Fibroblast of villous mesenchyme (primary cell): ENCODE measurements at places on chromosomes 2 and 18. TPM values are rescaled to one million over a fixed set of nuclear protein-coding genes. Genes with fewer than 3 reads are reported as not detected.

KCNIP3 gene
- total RNA-seq: 1.3 and 2.6 TPM in 2 replicates

RTP5 gene
- not detected in 2 replicates for total RNA-seq

VWA3B gene
- not detected in 2 replicates for total RNA-seq

MC4R gene
- total RNA-seq: not detected in 2 replicates

TUBB8B gene
- 0.32 and 0.43 TPM in 2 replicates for total RNA-seq

SERPINB13 gene
- total RNA-seq: not detected in 2 replicates

TMEM131 gene
- total RNA-seq: 24.5 and 43.6 TPM in 2 replicates

EGR4 gene
- not detected in 2 replicates for total RNA-seq

GRCh38 chr2:46707909-46708308, 207.7 kb downstream of the MCFD2 start:
- no peak for DNase-seq

DNA sequence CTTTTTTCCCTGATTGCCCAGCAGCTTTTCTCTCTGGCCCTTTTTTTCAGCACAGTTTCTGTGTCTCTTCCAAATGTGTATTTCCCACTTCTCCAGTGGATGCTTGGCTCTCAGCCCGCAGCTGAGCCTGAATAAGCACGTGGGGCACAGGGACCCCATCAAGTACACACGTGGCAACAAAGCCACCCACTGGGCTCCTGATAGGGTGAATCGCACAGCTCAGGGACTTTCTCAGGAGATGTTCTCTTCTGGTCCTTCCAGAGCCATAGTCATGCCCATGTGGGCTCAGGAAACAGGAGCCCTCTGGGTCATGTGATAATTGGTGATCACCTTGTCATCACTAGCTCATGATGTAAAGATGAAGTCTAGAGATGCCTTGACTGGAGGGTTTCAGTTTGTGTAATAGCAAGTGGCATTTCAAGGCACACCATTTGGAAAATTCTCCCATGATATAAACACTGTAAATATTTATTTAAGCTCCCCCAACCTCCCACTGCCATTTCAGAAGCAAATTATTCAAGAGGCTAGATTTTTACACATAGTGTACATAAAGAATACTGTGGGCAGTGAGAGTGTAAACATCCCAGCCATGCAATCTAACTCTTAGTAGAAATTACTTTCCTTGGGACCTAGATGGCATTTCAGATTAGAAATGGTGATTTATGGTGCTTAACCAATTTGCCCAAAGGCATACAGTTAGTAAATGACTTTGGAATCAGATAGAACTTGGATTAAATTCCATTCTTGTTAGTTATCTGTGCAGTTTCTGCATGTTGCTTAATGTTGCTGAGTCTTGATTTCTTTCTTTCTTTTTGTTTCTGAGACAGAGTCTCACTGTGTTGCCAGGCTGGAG, 597.5 kb downstream of the SLC4A3 start:
- peak; percentile 88 for DNase-seq

DNA sequence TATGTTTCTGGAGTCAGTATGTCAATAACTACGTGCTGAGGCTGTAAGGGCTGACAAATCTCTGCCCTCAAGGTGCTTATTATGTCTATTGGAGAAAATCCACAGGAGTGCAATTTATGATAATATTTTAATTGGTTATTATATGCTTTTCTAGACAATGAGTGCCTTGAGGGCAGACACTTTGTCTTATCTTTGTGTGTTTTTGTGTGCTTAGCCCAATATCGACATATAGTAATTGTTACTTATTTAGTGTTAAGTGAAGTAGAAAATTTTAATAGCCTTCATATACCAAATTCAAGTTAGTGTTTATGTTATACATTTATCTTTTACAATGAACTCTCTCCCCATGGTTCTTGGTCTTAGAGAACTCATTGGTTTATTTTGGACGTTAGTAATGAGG, 118.9 kb downstream of the WDR7 start:
- no peak for DNase-seq

DNA sequence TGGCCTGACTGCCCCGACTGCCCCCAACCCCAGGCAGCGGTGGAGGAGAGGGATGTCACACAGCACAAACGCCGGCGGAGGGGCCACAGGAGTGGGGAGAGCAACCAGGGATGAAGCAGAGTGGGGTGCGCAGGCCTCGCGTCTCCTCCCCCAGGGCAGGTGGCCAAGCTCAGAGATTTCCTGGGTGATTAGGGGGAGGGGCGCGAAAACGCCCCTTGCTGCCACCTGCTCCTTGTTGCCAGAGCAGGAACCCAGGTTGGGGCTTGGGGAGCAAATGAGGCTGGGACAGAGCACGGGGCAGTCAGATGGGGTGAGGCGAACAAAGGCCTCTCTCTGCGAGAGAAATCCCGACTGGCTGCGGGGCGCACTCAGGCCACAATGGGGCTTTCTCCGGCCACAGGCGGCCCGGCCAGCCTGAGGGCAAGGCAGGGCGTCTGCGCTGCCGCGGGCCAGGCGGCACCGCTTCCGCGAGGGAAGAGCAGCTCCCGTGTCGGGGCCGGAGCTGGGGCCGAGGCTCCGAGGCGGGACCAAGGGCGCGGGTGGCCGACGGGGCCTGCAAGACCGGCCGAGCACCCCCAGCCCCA, 11.5 kb downstream of the TEX44 start:
- DNase-seq: no peak

- no peak for DNase-seq
Observed at GRCh38 chr2:8927510-8928455, 75.7 kb downstream of the MBOAT2 start.

DNA sequence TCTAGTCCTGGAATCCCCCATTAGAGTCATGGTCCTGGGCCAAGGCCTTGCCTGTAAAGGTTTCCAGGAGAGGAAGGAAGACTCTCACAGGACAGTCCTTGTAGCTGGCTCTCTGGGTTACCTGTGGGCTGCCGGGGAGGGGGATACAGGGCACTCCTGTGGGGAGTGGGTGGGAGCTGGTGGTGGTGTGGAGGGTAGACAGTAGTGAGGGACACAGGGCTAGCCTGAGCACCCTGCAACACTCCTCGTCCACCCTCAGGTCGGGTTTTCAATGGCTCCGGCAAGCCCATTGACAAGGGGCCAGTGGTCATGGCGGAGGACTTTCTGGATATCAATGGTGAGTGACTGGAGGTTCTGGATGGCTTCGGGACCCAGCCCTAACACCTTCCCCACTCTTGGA, 19.7 kb upstream of the ANKRD53 start:
- no peak for DNase-seq

- DNase-seq: no peak
Observed at GRCh38 chr2:169860149-169860548, 32.9 kb downstream of the UBR3 start.

- no peak for DNase-seq
Observed at GRCh38 chr18:11741505-11742145, 52.6 kb downstream of the GNAL start.

DNA sequence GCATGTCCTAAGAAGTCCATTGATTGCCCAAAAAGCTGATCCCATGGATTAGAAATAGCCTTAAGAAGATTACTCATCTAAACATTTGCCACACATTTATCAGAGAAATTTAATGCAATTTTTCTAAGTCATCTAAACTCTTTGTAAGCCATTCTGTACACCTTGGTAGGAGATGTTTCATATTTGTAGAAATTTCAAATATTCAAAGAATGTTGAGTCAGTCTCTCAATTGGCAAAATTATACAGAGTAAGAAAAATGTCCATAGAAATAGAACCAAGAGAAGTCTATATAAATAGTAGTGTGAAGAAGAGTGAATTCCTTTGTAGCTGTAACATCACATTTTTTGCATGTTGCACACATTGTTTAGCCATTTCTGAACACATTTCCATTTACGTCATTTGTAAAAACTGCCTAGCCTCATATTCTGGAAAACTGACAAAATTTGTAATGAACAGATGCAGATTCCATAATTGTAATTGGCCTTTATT, 128.6 kb downstream of the MSTN start:
- peak; percentile 70 for DNase-seq

- no peak for DNase-seq
Observed at GRCh38 chr18:45009756-45010155, 329.1 kb downstream of the SETBP1 start.

GRCh38 chr18:23542461-23542860, 39.1 kb downstream of the RMC1 start:
- peak; percentile 55 for DNase-seq

DNA sequence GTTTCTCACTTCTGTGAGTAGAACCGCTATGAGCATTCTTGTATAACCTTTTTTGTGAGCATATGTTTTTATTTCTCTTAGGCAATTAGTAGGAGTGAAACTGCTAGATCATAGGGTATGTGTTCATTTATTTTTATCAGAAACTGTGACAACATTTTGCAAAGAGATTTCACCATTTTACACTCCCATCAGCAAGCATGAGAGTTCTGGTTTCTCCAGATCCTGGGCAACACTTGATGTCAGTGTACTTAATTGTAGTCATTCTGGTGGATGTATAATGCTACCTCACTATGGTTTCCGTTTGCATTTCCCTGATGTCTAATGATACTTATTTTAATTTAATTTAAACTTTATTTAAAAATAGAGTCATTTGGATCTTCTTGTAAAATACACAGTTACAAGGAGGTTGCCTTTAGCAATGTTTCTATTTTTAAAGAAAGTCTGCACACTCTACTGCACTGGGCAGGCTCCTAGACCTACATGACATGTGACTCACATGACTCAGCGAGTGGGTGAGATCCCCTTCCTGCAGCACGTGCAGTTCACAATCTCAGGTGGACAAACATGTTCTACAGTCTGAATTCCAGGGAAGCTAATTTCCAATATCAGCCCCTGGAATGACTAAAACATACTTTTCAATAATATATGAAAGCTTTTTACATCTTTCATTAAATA, 127.0 kb upstream of the BCL2L11 start:
- DNase-seq: no peak
